ENCODE measurements at places on chromosomes 1 and 21. TPM values are rescaled to one million over a fixed set of nuclear protein-coding genes. Genes with fewer than 3 reads are reported as not detected.

Gene OR2T29
- total RNA-seq = not detected

GRCh38 chr1:212967801-212968200, 17.5 kb downstream of the VASH2 start:
- DNase-seq = peak; percentile 80

GRCh38 chr1:229945795-229946194, 121.2 kb upstream of the GALNT2 start:
- DNase-seq = no peak

GRCh38 chr1:221720545-221720944, 21.3 kb downstream of the DUSP10 start:
- no peak for DNase-seq

DNA sequence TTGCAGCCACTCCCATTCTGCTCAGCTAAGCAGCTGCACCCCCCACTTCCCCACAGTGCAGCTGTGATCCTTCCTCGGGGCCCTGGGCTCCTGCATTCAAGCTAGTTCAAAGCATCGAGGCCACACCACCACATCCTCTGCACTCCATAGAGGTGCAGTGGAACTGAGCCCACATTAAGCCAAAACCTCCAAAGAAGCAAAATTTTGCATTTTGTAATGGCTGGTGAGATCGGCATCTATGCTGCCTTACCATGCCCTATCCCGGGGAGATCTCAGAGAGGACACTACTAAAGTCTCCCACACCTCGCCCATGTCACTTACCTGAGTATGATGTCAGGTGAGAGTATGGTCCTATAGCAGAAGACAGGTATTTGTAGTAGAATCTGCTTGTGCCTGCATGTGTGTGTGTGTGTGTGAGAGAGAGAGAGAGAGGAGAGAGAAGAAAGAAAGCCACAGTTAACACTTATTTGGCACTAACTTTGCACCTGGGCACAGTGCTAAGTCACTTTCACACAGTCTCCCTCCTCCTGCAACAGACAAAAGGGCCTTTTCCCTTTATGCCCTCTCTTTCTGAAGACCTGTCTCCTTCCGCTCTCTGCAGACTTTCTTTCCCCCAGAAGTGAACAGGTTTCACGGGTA, 89.8 kb downstream of the KIF14 start:
- no peak for DNase-seq

GRCh38 chr1:159088546-159089183, 12.1 kb upstream of the AIM2 start:
- DNase-seq = no peak

Gene C1orf226
- 0.23 TPM for total RNA-seq

Gene SNX7
- 55.8 TPM for total RNA-seq

- DNase-seq = peak; percentile 74
Observed at GRCh38 chr1:112715264-112716053, at the start of gene PPM1J. Gene PPM1J (minus strand): TSS chr1:112715332. CDS start chr1:112715301, 31 bp downstream.

DNA sequence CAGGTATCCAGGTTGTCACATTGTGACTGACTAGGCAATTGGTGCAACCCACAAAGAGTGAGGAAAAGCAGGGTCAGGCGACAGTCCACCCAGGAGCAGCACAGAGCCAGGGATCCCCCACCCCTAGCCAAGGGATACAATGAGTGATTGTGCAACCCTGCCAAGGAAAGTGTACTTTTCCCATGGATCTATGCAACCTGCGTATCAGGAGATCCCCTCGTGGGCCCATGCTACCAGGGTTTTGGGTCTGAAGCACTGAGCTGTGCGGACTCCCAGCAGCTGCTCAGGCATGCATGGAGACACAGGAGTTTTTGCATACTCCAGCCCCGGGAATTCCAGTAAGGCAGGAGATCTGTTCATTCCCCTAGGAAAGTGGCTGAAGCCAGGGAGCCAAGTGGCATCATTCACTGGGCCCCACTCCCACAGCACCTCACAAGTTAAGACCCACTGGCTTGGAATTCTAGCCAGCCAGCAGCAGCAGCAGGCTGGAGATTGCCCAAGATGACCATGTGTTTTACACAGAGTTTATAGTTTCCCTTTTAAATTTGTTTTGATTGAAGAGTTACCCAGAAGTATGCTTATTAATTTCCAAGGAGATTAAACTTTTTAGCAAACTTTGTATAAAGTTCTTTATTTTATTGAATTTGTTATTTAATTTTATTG, 136.0 kb downstream of the LTN1 start:
- no peak for DNase-seq

Gene PDC
- not detected for total RNA-seq

Gene GJA9
- total RNA-seq = not detected

Gene ZDHHC18
- 13.8 TPM for total RNA-seq

Gene CFAP107
- not detected for total RNA-seq

DNA sequence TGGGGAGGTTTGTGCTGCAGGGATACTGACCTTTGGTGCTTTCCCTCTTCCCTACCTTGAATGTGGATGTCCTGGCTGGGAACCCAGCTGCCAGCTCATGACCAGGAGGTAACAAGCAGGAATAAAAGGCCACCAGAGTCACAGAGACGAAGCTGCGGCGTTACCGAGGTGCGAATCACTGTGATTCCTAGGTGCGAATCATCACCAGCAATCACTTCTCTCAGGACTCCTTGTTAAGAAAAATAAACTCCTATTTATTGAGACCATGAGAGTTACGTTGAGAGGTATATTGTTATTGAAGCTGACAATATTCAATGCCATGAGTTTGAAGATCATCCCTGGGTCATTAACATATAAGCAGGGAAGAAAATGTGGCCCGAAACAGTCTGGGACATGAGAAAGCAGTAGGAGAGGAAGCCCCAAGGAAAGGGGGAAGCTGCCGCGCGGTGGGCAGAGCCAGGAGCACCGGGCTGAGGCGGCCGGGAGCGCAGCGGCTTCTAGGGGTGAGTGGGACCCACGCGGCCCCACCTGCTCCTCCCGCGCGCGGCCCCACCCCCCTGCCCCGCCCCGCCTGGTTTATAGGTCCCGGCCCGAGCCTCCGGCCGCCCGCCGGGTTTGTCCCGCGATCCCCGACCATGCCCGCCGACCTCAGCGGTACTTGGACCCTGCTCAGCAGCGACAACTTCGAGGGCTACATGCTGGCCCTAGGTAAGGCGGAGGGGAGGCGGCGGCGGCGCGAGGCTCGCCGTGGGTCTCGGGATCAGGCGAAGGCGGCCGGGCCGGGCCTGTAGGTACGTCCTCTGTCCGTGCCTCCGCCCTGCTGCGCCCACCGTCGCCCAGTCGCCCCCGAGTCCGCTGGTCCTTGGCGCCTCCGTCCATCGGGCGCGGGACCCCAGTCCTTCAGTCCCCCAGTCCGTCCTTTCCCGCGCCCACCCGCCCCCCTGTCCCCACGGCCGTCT, at the start of gene RBP7:
RBP7 (plus strand) TSS at position 605 of the 959 bp plus-strand sequence; CDS start at position 636, 31 bp downstream.
- no peak for DNase-seq

Gene LORICRIN
- not detected for total RNA-seq

Gene TTC22
- not detected for total RNA-seq

Gene EXTL1
- not detected for total RNA-seq

DNA sequence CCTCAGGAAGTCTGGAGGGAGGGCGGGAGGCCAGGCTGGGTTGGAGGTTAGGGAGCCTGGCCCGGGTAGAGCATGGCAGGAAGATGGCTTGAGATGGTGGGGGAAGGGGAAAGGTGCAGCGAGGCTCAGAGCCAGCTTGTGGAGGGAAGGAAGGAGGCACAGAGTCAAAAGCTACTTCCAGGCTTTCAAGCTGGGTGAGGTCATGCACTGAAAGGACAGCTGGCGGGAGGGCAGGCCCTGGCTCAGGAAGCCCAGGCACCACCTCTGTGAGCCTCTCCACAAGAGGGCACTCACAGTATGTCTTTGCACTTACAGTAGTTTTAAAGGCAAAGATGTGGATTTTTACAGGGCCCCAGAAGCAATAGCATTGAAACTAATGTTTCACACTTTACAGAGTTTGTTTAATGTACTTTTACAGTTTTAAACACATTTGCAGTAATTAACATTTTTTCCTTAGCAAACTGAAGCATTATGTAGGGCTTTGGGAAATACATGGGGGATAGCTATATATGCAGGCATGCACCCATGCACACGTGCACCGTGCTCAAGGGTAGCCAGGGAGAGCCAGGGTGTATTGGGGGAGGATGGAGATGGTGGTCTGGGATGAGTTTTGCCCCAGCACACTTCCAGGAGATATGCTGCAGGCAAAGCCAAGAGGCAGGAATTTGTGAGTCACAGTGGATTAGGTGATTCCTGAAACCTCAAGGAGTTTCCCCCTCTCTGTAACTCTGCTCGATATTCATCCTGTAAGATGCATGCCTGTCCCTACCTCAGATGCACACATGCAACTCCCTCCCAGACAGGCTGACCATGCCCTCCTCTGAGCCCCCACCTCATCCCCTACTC, 6.1 kb upstream of the ADAM15 start:
- peak; percentile 84 for DNase-seq

Gene SERPINC1
- not detected for total RNA-seq

GRCh38 chr1:15627343-15627988, 10.2 kb downstream of the DDI2 start:
- no peak for DNase-seq

- no peak for DNase-seq
Observed at GRCh38 chr1:113451710-113452109, 61.4 kb downstream of the MAGI3 start.

GRCh38 chr1:113904293-113904673, 316 bp downstream of the AP4B1 start:
- DNase-seq = no peak

Gene CRYBG2
- not detected for total RNA-seq

GRCh38 chr1:155250246-155250632, 5.0 kb downstream of the ENTREP3 start:
- DNase-seq = no peak

Gene TFF3
- not detected for total RNA-seq

DNA sequence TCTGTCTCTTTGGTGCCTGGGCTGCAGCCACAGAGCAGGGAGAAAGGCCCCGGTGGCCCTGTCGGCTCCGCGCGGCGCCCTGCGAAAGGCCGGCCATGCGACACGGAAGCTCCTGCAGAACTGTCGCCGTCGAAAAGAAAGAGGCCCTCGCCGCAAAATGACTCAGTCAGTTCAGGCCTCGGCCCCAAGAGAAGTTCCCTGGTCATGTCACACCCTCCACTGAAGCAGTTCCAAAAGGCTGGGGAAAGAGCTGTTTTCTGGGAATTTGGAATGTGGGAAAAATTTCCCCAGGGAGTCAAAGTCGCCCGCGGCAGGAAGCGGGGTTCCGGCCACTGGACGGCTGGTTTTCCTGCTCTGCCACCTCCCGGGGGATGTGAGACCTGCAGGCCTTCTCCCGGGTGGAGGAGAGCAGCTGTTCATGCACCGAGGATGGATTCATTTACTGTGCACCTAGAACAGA, 115.8 kb upstream of the ZNF678 start:
- DNase-seq = peak; percentile 26

DNA sequence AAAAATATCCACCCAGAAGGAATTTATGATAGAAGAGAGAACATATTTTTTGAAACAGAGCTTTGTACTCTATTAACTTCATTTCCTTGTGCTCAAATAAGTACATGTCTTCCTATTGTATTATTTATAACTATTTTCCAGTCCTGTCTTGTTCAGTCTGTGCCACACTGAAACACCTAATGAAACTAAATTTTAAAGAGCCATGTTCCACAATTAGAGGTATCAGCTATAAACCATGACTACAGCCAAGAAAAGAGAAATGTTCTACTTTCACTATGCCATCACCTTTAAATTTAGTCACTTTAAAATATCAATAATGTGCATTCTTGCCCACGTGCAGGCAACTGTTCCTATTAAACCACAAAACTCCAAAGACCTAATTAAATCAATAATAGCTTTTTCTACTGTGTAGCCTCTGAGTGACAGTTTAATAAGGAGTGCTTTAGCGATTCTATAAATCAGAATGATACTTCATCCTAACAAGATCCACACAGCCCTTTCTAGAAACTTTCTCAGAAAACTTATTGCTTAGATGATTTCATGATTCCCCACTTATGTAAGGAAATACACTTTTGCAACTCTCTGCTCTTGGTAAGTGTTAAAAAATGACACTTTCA, 404.9 kb upstream of the CHRM3 start:
- DNase-seq = no peak

DNA sequence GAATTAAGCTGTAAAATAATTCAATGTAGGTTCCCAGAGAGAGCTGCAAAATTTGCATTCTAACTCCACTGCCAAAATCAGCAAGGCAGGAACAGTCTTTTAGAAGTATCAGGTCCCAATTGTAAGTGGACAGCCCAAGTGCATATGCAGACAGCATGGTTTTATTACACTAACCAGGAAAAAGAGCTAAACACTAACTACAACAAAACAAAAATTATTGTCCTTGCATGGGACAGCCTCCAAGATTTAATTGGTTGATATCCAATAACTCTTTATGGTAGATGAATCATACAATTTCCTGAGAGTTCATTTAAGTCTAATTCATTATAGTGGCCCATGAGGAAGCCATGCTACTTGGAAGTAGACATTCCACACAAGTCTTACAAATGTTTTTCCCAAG, 154.3 kb upstream of the ZNF648 start:
- no peak for DNase-seq

DNA sequence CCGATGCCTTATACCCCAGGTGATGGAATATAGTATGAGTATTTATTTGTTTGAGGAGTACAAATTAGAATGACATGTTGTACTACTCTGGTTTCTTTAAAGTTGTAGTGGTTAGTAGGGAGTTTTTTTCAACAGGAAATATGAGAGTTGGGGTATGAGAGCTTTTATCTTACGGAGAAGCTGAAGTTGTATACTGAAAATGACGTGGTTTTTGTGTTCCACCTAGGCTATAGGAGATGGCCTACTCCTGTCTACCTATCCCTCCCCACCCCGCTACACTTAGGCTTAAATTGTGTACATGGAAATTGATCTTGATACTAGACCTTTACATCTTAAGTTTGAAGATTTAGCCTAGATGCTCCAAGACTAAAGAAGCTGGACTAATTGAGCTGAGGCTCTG, 6.8 kb upstream of the HAX1 start:
- DNase-seq = no peak

Gene SH2D1B
- total RNA-seq = 0.06 TPM

DNA sequence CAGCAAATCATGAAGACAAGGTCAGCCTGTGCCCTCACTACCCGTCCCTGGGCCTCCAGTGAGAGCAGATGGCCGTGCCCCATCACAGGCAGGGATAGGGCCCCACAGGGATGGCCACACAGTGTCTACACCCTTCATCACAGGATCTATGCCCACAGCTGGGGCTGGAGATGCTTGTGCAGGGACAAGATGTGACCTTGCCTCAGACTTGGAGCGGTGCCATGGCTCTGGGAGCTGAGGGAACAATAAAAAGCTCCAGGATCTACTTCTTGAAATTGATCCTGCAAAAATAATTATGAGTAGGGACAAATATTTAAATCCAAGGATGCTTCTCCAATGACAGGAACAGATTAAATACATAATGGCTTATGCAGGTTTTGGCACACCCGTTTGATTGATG, 25.4 kb upstream of the TCEA3 start:
- no peak for DNase-seq

Gene SPRR2E
- total RNA-seq = not detected
